ENCODE measurements at places on chromosomes 4 and X.
A peak's percentile ranks its signal among the peaks of the same experiment; 100 is the strongest.

- DNase-seq, result no peak
These were observed 58.2 kb downstream of the DCLK2 start for GRCh38 chr4:150136481-150136880.

DNA sequence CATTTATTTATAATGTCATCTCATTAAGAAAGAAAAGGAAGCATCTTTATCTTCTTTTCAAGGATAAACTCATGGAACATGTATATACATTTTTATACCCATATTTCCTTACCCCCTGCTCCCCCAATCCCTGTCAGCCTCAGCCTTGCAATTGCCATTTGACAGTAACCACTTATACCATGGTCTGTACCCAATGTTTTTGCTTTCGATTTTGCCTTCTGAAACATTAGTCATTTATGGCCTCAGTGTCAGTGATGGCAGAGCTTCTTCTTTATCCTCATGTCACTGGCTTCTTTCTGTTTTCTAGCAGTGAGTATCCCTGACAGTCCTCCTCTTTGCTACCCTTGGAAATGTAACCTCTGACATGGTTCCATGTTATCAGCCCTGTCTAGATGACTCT lies 228.4 kb downstream of the SPRY1 start:
- peak; percentile 26 for DNase-seq

DNA sequence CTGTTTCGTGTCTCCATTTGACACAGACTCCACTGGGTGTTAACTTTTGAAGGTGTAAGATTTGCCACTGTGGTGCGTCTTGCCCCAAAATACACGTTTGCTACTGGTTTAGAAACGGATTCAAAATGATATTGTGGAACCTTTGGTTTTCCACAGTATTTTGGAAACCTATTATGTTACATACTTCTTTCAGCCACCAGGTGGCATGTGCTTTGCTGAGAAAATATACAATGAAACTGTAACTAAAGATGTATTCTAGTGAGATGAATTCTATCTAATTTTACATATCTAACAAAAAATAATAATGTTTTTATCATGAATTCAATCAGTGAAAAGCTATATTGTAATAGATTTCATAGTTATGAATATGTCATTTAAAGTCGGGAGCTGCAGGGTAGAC lies 28.4 kb upstream of the SLITRK4 start:
- DNase-seq, result peak; percentile 12

GRCh38 chrX:38561951-38562719 lies 793 bp downstream of the TSPAN7 start:
- DNase-seq, result no peak

GRCh38 chr4:62470421-62470983 lies 1270.4 kb downstream of the ADGRL3 start:
- no peak for DNase-seq

DNA sequence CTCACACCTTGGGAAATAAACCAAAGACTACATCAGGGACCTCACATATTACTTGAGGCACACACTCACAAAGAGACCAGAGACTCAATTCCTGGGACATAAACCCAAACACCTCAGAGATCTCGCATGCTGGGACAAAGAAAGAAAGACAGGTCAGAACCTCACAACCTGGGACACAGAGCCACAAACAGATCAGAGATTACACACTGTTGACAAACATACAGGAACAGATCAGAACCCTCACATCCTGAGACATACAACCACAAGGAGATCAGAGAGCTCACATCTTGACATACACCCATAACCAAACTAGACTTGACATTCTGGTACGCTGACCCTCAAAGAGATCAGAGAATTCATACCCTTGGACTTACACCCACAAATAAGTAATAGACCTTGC lies 17.3 kb downstream of the SUV39H1 start:
- no peak for DNase-seq

- DNase-seq, result peak; percentile 58
These were observed 30.0 kb downstream of the CTBP1 start for GRCh38 chr4:1218634-1219565.
